Articular chondrocyte of knee joint (primary cell): ENCODE measurements at places on chromosomes 7 and 10. TPM values are rescaled to one million over a fixed set of nuclear protein-coding genes. Genes with fewer than 3 reads are reported as not detected.

The GIMAP1 gene
- total RNA-seq, result 0.13 TPM in 1 of 2 replicates, not detected in the other

The STARD3NL gene
- 52.0 and 59.8 TPM in 2 replicates for total RNA-seq

The TSPAN12 gene
- total RNA-seq, result 3.1 and 3.4 TPM in 2 replicates

The MAGI2 gene
- total RNA-seq, result 21.2 and 22.2 TPM in 2 replicates

The SMKR1 gene
- 1.0 and 1.5 TPM in 2 replicates for total RNA-seq
